ENCODE measurements at places on chromosomes 6 and 20. TPM values are rescaled to one million over a fixed set of nuclear protein-coding genes. Genes with fewer than 3 reads are reported as not detected.

The FOXO3 gene
- total RNA-seq = 20.4 TPM

The RPS6KA2 gene
- total RNA-seq = 16.2 TPM

The CYP39A1 gene
- total RNA-seq = 2.1 TPM

The FOXQ1 gene
- total RNA-seq = 0.66 TPM

The HCRTR2 gene
- not detected for total RNA-seq

The PHF10 gene
- total RNA-seq = 33.4 TPM

The STMND1 gene
- not detected for total RNA-seq

The C6orf163 gene
- 0.88 TPM for total RNA-seq
